ENCODE measurements at places on chromosomes 2 and 18.

DNA sequence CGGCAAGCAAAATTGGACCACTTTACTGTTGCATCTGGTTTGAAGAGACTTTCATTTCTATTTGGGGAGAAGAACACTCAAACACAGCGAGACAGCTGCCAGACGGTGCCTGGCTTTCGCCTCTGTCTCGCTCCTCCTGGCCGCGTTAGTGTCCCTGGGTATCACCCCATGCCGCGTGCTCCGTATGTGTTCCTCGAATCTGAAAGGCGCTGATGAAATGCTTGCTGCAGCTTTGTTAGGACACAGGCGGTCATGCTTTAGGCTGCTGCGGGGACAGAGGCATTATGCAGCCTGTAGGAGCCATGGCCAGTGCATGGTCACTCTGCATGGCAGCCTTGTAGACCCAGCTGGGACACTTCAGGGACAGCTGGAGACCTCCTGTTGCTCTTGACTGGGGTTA, 53.9 kb downstream of the LDLRAD4 start:
- no peak for DNase-seq

- DNase-seq, result no peak
Measured at GRCh38 chr2:168673265-168674189, 128.9 kb upstream of the NOSTRIN start.

DNA sequence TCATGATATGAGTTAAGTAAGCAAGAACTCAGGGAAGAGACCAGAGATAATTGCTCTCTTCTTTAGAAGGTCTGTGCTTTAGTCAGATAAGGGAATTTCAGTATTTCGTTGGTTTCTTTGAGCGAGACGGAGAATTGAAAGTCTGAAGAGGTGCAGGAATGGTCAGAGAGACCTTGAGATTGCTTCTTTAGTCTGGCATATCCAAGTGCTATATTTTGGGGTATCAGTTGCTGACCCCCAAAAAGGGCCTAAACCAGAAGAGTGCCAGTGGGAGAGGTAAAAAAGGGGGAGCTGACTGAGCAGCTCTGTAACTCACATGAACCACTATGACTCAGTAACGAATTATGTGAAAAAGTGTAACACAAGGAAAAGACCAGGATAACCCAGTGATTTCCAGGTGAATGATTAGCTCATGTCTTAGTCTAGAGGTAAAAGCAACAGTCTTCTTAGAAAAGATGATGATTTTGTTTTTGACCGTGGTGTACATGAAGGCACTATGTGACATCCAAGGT, 932.9 kb downstream of the TDRD15 start:
- no peak for DNase-seq

DNA sequence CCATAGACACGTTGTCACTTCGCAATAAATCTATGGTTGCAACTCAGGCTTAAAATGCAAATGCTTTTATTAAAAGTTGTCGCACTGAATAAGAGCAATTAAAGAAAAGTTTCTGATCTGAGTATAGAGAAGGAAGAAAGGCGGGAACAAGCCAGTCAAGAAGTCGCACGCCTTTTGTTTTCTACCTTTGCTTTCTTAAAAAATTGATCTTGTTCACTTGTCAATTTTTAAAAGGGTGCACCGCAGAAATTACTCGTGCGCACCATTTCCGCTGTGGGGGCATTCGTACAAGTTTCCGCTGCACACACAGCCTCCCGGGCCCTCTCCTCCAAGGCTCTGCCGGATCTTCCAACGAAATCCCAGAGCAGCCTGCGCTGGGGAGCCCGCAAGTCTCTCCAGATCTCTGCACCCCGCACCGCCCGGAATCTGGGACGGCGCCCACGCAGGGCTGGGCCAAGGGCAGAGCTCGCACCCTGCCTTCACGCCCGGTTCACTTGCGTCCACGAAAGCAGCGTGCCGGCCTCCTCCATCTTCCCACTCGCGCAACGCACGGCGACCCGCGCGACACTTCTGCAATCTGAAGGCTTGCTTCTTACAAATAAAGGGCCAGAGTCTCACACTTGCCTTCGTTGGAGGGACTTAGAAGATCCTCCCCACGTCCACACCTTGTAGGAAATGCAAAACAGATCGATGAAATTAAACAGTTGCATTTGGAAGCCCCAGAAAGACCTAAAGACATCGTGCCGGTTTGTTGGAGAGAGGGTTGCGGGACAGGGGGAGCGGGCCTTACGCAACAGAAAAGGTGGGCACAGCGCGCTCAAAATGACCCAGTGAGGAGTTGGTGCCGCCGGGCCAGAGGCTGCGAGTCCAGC, 2.6 kb upstream of the SALL3 start:
- no peak for DNase-seq

DNA sequence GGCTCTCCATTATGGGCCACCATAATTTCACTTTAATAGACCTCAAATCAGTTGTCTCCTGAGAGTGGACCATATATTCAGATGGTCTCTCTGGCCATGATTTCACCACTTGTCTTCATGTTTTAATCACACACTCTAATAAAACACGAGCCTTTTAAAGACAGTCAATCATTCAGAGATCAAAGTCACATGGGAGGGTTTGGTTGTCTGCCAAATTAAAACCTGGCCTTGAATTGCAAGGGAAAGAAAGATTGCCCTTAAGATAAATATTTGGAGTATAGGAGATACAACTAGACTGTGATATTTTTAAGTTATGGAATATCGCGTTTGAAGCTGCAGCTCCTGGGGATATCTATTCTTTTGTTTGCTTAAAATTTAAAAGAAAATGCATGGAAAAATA, 377.8 kb upstream of the DDX18 start:
- DNase-seq, result no peak

DNA sequence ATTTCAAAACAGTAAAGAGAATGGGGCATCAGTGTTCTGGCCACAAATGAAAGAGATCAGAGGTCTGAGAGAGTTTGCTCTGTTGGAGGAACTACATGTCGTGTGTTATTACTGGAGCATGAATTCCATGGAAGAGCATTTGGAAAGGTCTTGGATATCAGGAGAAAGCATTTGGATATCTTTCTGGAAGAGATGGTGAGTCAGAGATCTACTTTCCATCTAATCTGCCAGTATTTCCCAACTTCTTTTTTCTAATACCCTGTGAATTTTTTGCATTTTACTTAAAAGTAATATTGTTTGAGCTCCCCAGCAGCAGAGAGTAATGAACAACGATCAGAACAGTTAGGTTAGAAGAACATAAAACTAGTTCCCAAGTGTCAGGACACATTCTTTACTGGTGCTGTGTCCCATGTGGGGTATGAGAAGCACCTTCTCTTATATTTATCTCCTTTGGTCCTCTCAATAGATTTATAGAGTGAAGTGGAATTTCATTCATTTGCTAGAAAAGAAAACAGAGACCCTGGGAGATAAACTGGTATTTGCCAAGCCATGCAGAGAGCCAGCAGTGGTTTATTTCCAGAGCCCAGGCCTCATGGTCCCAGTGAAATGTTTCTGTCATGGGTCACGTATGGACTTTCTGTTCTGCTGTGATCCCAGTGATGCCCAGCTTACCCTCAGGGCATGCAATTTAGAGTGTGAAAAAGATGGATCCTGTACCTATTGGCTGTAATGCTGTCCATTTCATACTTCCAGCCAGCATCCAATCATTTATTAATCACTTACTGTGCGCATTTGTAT, 130.8 kb upstream of the NT5C1B start:
- DNase-seq, result no peak

DNA sequence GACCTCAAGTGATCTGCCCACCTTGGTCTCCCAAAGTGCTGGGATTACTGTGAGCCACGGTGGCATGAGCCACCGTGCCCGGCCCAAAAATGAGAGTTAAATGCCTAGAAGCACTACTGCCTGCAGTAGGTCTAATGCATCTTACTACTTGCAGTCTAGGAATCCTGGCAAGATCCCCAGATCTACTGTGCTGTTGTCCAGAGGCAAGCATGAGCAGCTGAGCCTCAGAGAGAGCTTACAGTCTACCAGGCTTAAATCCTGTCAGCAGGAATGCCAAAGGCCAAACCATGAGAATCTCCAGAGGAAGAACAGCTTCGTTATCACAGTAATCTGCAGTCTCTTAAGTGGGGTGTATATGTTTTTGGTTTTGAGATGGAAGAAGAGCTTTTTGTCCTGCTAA, 54.4 kb downstream of the XRCC5 start:
- DNase-seq, result no peak

DNA sequence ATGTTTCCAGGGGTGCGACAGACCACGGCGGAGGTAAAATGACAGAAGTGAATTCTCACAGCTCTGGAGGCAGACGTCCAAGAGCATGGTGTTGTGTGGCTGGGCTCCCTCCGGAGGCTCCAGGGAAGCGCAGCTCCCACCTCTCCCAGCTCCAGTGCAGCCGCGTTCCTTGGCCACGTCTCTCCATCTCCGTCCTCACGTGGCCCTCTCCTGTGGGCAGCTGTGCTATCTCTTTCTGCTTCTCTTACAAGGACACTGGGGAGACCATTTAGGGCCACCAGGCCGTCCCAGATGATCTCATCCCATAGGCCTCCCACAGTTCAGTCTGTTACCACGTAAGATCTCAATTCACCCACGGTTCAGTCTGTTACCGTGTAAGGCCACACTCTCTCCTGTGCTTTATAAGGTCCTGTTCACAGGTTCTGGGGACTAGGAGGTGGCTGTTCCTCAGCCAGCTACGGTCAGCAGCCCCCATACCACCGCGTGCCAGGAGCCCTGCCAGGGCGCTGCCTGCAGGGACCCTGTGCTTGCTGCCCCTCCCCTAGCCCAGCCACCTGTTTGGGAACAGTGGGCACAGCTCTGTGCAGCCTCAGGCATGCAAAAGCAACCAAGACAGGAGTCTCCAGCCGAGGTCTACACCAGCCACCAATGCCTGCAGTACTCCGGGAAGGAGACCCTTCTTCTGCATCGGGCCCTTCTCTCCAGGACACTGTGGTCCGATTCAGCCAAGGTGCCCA, 2.9 kb upstream of the MAB21L4 start:
- DNase-seq, result no peak

GRCh38 chr2:118061135-118061955, 26.9 kb upstream of the INSIG2 start:
- DNase-seq, result no peak

GRCh38 chr18:60471652-60472051, 99.1 kb upstream of the MC4R start:
- DNase-seq, result no peak

- no peak for DNase-seq
Measured at GRCh38 chr2:60410456-60411146, 142.9 kb downstream of the BCL11A start.

All from activated CD8-positive, alpha-beta memory T cell treated with anti-CD3 and anti-CD28 coated beads for 1 hour (primary cell).